ENCODE measurements at places on chromosomes 7 and 10.

- DNase-seq: no peak
Observed at GRCh38 chr10:128541926-128542475, 415.8 kb upstream of the MKI67 start.

DNA sequence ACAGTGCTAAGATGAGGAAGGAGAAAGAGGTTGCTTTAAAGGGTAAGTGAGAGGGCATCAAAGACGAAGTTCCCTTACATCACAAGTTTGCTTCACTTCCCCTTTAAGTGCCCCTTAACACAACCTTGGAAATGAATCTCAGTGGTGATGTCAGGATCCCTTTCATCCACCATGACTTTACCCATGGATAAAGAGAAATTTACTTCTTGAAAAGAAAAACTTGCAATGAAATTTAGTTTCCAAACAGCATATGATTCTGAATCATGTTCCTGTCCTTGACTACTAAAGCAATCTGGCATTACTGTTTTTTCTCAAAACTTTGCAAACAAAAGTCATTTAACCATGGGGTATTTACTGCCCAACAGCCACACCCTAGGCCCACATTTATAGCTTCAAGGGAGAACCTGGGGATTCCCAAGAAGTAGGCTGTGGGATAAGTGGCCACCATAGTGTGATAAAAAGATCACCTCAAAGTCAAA lies 135.9 kb downstream of the ITGB8 start:
- no peak for DNase-seq

GRCh38 chr10:11906714-11907113 lies 83.6 kb downstream of the PROSER2 start:
- DNase-seq: no peak

GRCh38 chr10:58264780-58265179 lies 2.9 kb downstream of the IPMK start:
- no peak for DNase-seq

- no peak for DNase-seq
Observed at GRCh38 chr10:106226828-106227227, 937.7 kb downstream of the SORCS1 start.

DNA sequence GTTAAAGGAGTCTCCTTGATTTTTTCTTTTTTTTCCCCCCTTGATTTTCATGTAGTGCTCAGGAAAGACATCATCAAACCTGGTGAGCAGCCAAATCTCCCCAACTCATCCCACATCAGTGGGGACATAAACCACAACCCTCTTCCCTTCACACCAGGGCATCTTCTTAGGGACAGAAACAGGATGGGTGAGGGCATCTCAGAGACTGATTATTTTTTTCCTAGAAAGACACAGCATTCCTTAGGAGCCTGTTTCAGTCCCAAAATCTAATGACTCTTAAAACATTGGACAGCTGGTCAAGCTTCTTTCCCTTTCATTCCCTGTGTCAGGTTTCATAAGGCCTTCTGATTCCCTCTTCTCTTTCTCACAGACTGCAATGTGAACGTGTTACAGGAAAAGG lies 31.5 kb upstream of the GSAP start:
- DNase-seq: no peak

DNA sequence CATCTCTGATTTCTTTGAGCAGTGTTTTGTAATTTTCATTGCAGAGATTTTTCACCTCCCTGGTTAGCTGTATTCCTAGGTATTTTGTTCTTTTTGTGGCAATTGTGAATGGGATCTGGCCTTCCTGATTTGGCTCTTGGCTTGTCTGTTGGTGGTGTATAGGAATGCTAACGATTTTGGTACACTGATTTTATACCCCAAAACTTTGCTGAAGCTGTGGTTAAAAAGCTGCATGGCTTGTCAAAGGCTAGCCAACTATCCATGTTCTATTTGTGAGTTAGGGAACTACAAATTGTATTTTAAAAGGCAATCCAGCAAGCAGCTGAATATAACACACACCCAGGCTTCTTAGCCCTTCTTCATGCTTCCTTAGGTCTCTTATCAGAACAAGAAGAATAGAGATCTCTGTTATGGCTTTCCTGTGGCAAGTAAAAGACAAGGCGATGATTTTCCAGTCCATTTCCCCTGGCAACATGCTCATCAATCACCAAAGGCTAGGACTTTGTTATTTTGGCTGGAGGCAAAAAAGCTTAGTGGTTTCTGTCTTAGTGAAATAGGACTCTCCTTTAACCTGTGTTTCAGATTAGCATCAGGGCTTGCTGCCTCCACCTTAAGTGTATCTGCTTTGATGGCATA lies 77.5 kb downstream of the CDK6 start:
- no peak for DNase-seq

- DNase-seq: no peak
Observed at GRCh38 chr7:55409482-55410225, 44.5 kb downstream of the LANCL2 start.

GRCh38 chr7:156475666-156476065 lies 164.9 kb upstream of the RNF32 start:
- DNase-seq: no peak

- no peak for DNase-seq
Observed at GRCh38 chr10:103202319-103202718, 9.2 kb upstream of the NT5C2 start.

- DNase-seq: no peak
Observed at GRCh38 chr10:47370878-47371277, 13.2 kb downstream of the ZNF488 start.

- no peak for DNase-seq
Observed at GRCh38 chr7:81534996-81535395, 234.9 kb downstream of the HGF start.

DNA sequence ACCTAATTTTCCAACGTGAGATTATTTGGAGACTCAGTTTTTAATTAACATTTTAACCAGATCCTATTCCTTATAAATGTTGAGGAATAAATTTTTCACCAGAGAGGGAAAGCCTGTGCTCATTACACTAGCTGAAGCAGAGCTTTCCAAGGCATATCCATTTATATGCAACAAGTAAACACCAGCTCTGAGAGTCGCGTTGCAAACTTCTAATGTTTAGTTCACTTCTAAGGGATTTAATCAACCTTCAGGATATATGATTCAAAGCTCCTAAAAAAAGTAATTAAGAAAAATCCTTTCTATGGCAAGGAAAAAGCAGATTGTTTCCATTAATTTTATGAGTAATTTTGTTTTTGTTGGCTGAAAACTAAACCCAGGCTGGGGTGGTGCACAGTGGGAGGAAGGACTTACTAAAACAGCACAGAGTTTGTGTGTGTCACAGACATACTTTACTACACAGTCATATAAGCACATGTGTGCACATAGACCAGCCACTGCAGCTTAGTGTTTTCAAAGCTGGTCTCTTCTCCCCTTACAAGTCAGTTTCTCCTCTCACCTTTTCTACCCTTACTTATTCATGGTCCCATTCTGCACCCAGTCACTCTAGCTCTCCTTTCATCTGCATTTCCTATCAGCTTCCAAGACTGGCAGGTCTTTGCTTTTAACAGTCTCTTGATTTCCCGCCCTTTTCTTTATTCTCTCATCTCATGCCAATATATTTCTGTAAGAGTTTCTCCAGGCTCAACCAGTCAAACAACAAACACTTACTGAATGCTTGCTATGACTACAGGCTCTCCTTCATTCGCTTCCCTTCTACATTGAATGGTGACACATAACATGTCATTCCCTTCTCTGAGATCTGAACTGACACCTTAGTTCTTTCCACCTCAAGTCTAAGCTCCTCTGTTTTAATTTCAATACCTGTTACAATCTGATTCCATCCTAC lies 81.1 kb upstream of the FZD1 start:
- DNase-seq: no peak

DNA sequence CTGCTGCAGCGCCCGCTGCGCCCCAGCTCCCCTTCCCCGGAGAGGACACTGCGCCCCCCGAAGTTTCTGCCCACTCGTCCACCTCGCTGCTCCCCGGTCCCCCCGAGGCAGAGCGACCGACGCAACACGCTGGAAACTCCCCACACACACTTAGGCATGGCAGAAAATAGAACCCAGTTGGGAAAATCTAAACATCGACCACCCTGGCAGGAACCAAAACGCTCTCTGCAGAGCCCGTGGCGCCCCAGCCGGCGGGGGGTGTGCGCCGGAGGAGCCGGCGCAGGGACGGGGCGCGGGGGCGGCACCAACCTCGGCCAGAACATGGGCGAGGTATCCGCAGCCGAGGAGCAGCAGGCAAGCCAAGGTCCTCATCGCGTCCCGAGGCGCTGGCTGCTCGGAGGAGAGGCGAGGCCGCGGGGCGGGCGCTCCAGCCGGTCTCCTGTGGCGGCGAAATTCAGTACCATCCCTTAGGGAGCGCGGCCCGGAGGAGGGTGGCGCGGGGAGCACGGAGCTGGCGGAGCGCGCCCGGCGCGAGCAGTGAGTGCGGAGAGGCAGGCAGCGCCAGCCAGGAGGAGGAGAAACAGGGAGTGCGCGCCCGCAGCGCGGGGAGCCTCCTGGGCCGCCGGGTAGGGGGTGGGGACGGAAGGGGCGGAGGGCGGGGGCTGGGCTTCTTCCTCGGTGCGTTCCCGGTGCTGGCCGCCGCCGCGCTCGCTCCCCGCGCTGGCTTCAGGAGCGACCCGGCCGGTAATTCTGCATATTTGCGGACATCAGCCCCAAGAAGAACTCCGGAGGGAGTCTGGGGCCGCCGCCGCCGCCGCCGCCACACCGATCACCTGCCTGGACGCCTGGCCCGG lies 789 bp downstream of the PDGFA start:
- DNase-seq: peak; percentile 45

DNA sequence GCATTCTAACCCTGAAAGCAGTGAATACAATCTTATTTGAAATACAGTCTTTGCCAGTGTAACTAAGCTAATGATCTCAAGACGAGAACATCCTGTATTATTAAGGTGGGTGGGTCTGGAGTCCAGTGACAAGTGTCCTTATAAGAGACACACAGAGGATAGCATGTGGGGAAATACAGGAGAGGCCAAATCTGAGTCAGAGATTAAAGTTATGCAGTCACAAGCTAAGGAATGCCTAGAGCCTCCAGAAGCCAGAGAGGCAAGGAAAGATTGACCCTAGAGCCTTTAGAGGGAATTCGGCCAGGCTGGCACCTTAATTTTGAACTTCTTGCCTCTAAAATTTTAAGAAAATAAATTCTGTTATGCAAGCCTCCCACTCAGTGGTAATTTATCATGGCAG lies 87.5 kb upstream of the HGF start:
- no peak for DNase-seq

GRCh38 chr7:148173369-148173768 lies 417.2 kb upstream of the C7orf33 start:
- no peak for DNase-seq

DNA sequence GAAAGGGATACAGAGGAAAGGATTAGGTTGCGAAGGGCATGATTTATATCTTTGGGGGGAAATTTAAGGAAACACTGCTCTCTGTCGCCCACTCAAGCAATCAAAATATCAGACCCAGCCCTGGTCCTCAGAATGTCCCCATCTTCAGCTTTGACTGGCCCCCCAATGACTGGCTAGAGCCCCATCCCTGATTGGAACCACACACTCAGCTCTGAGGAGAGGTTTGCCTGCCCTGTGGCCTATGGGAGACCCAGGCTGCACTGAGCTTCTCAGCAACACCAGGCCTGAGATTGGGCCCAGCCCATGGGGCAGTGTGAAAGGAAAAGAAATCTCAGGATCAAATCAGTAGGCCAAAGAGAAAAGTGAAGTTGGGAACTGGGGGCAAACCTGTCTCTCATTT lies 69.5 kb downstream of the ADCYAP1R1 start:
- no peak for DNase-seq

GRCh38 chr10:124719213-124719851 lies 24.8 kb downstream of the FAM53B start:
- peak; percentile 74 for DNase-seq

GRCh38 chr10:21899736-21900135 lies 103.8 kb downstream of the DNAJC1 start:
- no peak for DNase-seq

- DNase-seq: no peak
Observed at GRCh38 chr10:49081547-49082275, 33.6 kb downstream of the VSTM4 start.

- no peak for DNase-seq
Observed at GRCh38 chr7:137544453-137545058, 201.0 kb upstream of the PTN start.

DNA sequence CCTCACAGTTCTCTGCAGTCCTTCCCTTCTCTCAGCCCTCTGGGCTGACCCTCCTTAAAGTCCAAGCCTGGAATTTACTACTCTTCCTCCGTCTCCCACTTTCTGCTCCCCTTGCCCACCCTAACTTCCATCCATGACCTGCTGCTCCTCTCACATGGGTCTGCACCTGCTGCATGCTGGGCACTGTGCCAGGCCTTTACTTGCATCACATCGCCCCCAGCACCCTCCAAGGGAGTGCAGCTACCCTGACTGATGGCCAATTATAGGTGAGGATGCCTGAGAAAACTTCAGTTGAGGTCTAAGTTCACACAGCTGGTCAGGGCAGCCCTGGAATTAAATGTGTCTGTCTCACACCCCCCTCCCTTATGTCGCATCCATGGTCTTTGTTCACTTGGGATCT lies 53.6 kb upstream of the ZPBP start:
- DNase-seq: no peak

- no peak for DNase-seq
Observed at GRCh38 chr10:108048898-108049297, 884.4 kb upstream of the SORCS1 start.

GRCh38 chr7:54888067-54888733 lies 129.2 kb upstream of the SEC61G start:
- DNase-seq: no peak

DNA sequence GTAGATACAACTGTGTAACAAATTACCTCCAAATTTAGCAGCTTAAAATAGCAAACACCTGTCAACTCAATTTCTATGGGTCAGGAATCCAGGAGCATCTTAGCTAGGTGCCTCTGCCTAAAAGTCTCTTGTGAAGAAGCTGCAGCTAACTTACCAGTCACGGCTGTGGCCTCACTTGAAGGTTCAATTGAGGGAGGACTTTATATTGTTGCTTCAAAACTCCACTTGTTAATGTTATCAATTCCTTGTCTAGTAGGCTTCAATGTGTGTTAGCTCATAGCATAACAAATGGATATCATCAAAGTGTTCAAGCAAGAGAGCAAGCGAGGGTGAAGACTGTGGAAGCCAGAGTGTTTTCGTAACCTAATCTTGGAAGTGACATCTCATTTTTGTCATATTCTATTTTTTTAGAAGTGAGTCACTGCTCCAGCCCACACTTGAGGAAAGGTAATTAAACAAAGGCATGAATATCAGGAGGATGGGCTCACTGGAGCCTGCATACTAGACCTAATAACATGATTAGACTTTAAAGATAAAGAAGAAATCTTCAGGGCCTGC lies 172.9 kb downstream of the SPAG6 start:
- DNase-seq: no peak

DNA sequence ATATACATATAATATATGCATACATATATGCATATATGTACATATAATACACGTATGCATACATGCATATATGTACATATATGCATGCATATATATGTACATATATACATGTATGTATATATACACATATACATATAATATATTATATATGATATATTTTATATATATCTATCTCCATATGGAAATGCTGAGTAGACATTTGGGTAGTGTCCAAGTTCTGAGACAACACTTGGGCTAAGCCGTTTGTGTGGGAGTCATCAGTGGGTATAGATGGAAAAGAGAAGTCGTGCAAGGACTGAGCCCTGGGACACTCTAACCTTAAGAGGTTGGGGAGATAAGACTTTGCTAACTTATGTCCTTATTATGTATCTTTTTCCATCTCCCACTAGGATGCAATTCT lies 165.2 kb upstream of the PODXL start:
- DNase-seq: no peak
